ENCODE measurements at places on chromosomes 3 and 15.

GRCh38 chr3:42659451-42660130 lies 6.1 kb downstream of the ZBTB47 start:
- peak; percentile 18 for DNase-seq

GRCh38 chr3:77279276-77279675 lies 239.4 kb downstream of the ROBO2 start:
- no peak for DNase-seq

- DNase-seq = no peak
These were observed 472.9 kb downstream of the FOXP1 start for GRCh38 chr3:71110385-71111222.

- DNase-seq = no peak
These were observed 195.9 kb downstream of the KLHL25 start for GRCh38 chr15:85598718-85599398.

GRCh38 chr3:66572938-66573710 lies 72.3 kb upstream of the LRIG1 start:
- no peak for DNase-seq

DNA sequence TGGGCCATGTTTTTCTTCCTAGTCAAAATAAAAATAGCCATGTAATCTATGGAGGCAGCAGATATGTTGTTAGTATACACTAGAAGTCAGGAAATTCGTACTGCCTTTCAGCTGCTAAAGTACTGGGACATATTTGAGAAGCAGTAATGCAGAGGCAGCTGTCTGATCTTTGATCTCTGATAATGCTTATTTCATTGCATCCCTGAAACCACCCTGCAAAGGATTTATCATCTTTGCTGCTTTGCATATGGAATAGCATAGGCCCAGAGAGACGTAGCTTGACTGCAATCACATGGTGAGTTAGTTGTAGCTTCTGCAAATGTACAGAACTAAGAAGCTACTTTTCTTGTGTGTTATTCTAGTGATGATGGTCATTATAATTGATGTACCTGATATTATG lies 52.4 kb downstream of the RBM6 start:
- DNase-seq = no peak

DNA sequence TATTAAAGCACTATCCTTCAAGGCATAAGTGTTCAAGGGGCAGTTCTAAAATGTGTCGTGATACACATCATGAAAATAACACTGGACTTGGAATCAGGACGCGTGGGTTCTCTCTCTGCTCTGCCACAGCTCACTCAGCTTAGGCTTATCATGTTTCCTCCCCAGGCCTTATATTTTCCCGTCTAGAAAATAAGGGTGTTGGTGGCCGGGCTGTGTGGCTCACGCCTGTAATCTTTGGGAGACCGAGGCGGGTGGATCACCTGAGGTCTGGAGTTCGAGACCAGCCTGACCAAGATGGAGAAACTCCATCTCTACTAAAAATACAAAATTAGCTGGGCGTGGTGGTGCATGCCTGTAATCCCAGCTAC lies 223.0 kb downstream of the OPA1 start:
- no peak for DNase-seq

DNA sequence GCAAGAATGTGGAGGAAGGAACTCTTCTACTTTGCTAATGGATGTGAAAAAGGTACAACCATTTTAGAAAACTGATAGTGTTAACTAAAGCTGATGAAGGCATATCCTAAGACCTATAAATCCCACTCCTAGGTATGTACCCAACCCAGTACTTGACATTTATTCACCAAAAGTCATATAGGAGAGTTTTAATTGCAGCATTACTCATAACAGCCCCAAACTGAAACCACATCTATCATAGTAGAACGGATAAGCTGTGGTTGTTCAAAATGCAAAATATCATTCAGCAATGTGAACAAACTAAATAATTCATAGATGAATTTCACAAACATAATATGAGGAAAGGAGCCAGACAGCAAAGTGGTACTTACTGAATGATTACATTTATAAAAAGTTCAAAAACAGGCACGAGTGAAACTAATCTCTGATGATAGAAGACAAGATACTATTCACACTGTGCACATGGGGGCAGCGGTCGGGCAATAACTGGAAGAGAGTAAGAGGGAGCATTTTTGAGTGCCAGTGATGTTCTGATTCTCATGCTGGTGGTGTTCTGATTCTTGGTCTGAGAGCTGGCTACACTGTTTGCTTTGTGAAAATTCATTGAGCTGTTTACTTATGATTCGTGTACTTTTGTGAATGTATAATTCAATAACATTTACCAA lies 34.3 kb downstream of the GOLIM4 start:
- DNase-seq = no peak

GRCh38 chr3:2110597-2111117 lies 12.0 kb downstream of the CNTN4 start:
- no peak for DNase-seq

- no peak for DNase-seq
These were observed 315.3 kb upstream of the UBE2E2 start for GRCh38 chr3:22887664-22888291.

DNA sequence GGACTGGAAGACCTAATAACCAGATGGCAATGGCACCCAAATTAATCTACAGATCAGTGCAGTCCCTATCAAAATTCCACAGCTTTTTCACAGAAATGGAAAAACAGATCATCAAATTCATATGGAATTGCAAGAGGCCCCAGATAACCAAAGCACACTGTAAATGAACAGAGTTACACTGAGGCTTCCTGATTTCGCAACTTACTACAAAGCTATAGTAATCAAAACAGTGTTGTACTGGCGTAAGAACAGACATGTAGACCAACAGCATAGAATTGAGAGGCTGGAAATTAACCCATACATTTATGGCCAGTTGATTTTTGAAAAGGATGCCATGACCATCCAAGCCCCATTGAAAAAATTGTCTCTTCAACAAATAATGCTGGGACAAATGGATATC lies 16.2 kb downstream of the XPC start:
- DNase-seq = no peak

DNA sequence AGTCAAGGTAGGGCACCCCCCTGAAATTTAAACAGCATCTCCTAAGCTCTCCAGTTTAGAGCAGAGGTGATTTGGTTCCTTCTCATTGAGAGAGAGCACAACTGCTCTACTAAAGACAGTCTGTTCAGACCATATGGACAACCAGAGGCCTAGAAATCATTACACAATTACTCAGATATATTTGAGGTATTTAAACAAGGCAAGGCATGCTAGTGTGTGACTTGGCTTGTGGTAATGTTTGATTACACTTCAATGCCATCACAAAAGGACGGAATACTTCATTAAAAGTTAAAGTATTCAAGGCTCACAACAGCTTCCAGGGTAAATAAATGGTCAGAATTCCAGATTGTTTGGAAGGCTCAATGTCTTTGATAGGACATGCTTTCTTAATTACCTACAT lies 110.2 kb downstream of the LRTM1 start:
- DNase-seq = no peak

DNA sequence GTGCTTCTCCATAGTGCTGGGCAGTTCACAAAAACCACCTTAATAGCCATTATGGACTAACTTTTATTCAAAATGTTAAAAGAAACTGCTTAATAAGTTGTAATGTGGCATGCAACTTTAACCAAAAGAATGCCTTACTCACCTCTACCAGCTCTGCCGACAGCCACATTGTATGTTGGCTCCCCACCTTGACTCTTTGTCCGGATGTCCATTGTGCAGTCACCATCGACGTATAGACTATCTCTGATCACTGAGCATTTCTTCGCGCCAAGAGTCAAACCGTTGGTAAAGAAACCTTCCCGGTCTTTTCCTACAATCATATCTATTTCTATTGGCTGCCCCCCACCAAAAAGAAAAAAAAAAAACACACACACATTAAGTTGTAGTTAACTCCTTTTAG lies 2.5 kb downstream of the PFN2 start:
- DNase-seq = no peak

DNA sequence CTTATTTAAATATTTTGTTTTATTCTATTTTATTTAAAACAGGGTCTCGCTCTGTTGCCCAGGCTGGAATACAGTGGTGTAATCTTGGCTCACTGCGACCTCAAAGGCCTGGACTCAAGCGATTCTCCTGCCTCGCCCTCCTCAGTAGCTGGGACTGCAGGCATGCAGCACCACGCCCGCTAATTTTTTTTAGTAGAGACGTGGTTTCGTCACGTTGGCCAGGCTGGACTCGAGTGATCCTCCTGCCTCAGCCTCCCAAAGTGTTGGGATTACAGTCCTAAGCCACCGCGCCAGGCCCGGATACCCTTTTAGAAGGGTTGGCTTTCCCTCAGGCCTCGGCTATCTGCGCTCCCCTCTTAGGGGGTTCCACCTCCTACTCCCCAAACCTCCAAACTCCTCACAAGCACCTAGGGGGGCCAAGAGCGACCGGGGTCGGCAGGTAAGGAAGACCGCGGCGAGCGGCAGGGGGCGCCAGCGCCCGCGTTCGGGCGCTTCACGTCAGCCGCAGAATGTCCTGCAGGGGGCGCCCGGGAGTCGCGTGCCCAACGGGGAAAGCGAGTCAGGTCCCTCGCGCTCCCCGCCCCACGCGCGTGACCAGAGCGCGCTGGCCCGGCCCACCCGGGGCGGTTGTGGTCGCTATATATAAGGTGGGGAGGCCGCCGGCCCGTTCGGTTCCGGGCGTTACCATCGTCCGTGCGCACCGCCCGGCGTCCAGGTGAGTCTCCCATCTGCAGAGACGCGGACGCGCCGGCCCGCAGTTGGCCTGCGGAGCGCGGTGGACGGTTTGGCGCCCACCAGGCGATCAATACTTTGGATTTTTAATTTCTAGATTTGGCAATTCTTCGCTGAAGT lies 51.8 kb upstream of the GATM start:
- DNase-seq = no peak

GRCh38 chr3:136893848-136894443 lies 31.9 kb downstream of the NCK1 start:
- no peak for DNase-seq

- no peak for DNase-seq
These were observed 28.0 kb downstream of the PTPN9 start for GRCh38 chr15:75551091-75551490.

DNA sequence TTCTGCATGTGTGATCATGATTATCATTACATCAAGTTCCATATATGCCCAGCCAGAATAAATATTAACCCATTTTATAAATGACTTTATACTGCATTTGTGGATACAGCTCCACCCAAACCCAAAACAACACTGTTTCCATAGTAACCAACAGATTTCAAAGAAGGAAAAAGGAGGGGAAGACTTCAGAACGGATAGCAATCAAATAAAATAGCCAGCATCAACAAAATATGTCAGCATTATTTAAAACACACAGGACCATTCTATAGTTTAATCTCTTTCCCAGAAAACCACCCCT lies 114.4 kb downstream of the FOXP1 start:
- DNase-seq = no peak

- DNase-seq = no peak
These were observed 180.7 kb upstream of the LMCD1 start for GRCh38 chr3:8320711-8321458.

GRCh38 chr3:8540456-8540855 lies 38.8 kb downstream of the LMCD1 start:
- DNase-seq = no peak

DNA sequence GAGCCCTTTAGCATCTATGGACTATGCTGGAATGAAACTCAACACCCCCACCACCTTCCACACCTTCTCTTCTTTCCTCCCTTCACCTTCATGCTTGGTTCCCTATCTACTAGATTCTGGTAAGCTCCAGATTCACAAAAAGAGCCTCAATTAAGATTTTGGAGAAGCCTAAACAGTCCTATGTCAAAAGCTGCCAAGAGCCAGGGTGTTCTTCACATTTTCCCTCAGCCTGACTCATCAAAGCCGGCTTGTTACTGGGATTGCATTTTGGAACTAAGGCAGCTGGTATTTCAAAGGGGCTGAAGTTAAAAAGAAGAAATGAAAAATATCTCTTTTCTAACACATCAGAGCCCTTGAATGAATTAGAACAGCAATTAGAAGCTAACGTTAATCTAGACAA lies 247.7 kb downstream of the MYRIP start:
- DNase-seq = no peak

GRCh38 chr15:25554640-25555039 lies 115.8 kb upstream of the UBE3A start:
- DNase-seq = no peak

DNA sequence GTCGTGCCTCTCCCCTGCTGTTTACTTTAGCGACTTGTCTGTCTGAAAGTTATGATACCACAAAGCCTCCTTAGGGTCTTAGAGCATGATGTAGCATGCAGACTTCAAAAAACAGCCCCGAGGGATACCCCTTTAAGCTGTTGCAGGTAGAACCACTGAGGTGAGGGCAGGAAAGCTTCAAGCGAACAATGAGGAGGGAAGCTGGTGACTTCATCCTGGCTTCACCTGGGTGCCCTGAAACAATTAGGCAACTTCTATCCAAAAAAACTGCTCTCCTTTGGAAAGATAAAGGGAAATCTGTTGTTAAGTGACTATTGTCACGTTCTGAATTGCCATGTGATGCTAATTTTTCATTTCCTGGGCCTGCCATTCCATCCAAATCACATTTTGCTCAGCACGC lies 231.6 kb downstream of the SOX2 start:
- DNase-seq = no peak
